ENCODE measurements at places on chromosomes 6 and 20.

GRCh38 chr6:149271348-149272340 lies 45.9 kb upstream of the TAB2 start:
- no peak for ATAC-seq

DNA sequence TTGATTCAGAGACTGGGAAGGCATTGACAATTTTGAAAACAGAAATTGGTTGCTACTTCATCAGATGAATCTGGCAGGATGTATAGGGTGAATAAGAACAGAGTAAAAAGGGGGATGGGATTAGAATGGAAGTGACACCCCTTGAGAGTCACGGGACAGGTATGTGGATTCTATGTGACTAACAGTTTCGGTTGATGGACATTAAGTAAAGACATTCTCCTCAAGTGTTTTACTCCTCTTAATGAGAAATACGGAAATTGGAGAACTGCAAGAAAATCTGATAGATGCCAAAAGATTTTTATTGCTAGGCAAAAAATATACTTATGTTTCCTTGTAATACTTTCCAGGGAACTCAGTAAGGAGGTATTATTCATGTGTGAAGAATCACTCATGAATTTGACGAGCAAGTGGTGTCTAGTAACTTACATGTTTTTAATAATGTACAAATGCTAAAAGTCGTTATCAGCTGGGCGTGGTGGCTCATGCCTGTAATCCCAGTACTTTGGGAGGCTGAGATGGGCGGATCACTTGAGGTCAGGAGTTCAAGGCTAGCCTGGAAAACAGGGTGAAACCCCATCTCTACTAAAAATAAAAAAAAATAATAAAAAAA lies 135.8 kb downstream of the KIF16B start:
- no peak for ATAC-seq

GRCh38 chr20:20571068-20571780 lies 141.2 kb downstream of the RALGAPA2 start:
- ATAC-seq = no peak

GRCh38 chr6:3887150-3887700 lies 38.1 kb downstream of the FAM50B start:
- ATAC-seq = no peak

- no peak for ATAC-seq
Observed at GRCh38 chr6:125835221-125835744, 44.5 kb downstream of the NCOA7 start.

- ATAC-seq = no peak
Observed at GRCh38 chr6:56243518-56244070, 3.8 kb downstream of the COL21A1 start.

- ATAC-seq = no peak
Observed at GRCh38 chr20:36261389-36262105, 25.3 kb downstream of the AAR2 start.

GRCh38 chr20:50270569-50270968 lies 79.9 kb downstream of the CEBPB start:
- ATAC-seq = no peak

DNA sequence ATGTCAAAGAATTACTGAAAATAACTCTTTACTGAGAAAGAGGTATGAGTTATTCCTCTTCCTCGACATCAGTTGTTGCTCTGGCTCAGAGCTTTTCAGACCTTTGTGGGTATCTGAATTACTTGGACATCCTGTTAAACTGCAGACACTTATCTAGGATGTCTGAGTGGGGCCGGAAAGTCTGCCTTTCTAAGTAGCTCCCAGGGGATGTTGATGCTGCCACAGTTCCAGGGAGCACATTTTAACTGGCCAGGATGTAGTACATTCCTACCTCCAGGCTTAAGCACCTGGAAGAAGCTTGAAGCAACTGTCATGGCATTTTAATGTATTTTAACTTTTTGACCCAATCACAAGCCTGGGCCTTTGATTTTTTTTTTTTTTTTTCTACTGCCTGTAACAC lies 265.8 kb upstream of the PLCB4 start:
- no peak for ATAC-seq

DNA sequence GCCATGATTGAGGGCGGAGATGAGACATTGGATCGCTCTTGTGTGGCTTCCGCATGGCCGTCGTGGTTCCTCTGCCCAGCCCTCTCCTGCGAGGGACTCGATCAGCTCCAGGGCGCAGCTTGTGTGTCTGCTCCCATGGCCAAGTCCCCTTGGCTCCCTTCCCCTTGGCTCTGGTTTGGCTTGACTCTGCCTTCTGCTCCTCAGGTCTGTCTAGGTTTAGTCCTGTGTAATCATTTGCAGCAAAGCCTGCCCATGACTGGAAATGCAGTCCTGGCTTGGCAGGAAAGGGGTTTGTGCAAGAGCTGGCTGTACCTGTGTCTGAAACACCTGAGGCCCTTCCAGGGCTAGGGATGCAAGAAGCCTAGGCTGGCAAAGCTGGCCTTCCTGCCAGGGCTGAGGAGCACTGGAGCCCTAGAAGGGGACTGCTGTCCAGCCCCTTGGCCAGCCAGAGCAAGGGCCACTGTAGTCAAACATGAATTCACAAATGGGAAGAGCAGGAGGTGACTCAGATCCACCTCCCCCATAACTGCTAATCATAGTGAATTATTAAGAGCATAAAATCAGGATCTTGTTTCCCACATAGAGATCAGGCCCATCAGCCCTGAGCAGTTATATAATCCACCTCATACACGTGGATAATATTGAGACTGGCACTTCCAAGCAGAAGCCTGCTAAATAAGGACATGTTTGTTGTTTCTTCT lies 196.8 kb downstream of the FARS2 start:
- no peak for ATAC-seq

- ATAC-seq = no peak
Observed at GRCh38 chr20:37154684-37155298, 24.3 kb upstream of the RPN2 start.

GRCh38 chr20:3193806-3194616 lies 10.5 kb downstream of the DDRGK1 start:
- ATAC-seq = no peak

- ATAC-seq = no peak
Observed at GRCh38 chr6:85395746-85396145, 54.1 kb upstream of the NT5E start.

DNA sequence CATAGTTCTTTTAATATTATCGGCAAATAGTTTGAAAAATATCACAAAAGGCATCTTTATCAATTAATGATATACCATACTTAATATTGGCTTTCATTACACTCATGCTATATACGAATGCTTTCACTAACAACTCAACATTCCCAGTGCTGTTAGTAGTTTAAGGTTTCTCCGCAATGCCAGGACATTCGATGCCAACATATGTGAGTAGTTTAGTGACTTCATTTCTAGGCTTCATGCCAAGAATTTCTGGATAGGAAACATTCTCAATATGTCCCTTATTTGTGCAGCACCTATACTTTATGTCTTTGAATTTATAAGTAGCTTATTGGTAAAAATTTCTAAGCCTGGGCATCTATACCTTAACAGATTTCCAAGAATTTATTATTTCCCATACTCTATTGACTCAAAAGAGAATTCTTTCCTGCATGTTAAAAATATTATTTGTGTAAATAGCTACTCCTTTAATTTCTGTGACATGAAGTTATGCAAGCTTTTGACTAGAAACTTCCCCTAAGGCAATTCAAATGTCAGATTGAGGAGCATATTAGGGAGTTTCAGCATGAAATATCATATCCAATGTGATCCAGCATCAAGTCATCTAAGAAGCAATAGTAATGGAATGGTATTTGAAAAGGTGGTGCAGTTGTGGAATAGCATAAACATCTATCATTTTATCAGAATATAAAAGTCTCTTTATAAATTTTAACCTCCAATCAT lies 236.0 kb upstream of the STXBP5 start:
- ATAC-seq = no peak

- no peak for ATAC-seq
Observed at GRCh38 chr6:20564269-20564668, 30.0 kb downstream of the CDKAL1 start.

DNA sequence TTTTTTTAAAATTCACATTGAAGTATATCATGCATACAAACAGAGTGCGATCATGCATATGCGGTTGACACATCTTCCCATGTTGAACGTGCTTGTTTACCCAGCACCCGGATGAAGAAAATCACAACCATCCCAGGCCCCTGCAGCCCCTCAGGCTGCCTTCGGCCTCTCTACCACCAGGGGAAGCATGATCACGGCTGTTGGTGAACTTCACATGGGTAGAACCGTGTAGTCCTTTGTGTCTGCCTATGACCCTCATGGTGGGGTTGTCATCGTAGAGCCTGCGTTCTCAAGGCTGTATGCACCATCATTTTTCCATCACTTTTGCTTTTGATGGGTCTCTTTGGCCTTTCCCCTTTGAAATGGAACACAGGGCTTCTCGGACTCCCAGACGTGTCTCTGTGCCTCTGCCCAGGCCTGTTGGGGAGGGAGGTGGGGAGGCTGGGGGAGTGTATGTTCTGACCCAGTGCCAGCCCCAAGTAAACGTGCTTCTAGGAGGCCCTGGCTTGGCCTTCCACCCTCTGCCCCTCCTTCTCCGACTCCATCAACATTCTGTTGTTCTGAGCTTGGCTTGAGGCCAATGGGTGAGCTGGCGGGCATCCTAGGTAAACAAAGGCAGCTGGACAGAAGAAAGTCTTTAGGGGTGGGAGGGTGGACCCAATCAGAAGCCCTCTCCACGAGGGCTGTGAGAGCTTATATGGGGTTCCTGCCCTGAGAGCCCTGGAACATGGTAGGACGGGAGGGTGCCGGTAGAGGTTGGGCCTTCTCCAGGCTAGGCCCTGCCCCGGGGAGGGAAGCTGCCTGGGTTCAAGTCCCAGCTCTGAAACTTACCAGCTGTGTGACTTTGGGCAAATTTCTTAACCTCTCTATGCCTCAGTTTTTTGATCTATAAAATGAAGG lies 39.7 kb downstream of the TGM2 start:
- no peak for ATAC-seq

- no peak for ATAC-seq
Observed at GRCh38 chr6:31158863-31159855, 770 bp downstream of the TCF19 start.

- no peak for ATAC-seq
Observed at GRCh38 chr20:57374931-57375651, 16.1 kb upstream of the RBM38 start.

GRCh38 chr6:151441390-151442166 lies 10.3 kb downstream of the RMND1 start:
- no peak for ATAC-seq
